ENCODE measurements at places on chromosomes 2 and 18.

GRCh38 chr18:45874491-45875184 lies 49.2 kb downstream of the SIGLEC15 start:
- DNase-seq = no peak

GRCh38 chr2:213232649-213233437 lies 51.4 kb upstream of the SPAG16 start:
- DNase-seq = no peak

GRCh38 chr2:191622374-191623320 lies 55.3 kb upstream of the NABP1 start:
- no peak for DNase-seq

GRCh38 chr18:77337604-77338003 lies 88.0 kb downstream of the GALR1 start:
- no peak for DNase-seq

DNA sequence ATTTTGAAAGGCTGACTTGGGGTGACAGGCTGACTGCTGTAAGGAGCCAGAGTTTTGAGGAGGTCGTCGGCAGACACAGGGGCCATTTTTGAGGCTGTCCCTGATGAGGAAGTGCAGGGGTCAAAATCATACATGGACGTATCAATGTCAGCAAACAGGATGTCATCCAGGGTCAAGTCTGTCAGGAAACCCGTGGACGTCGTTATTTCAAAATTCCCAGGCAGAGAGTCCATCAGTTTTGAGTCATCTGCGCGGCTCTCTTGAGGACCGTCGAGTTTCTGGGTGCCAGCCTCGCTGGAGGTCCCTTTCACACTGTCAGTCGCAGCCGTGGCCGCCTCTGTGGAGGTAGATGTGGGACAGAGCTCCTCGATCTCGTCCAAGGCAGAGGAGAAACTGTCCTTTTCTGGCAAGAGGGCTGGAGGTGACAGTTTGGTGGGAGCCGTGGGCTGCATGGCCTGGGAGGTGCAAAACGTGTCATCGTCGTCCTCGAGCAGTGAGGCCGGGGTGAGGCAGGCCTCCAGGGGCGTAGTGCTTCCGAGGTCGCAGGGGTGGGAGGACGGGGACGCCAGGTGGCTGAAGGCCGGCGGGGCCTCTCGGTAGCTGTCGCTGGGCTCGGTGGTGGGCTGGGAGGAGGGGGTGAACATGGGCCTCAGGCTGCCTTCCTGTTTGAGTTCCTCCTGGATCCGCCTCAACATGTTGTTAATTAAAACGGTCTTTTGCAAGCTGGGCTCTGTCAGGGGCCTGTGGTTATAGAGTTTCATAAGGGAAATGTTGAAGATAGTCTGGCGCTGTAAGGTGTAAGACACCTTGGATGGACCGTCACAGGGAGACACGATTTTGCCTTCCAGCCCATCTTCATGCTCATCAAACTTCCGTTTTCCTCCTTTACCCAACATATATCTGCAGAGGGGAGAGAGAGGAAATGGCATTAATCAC lies 17.5 kb downstream of the SERTAD2 start:
- DNase-seq = no peak

GRCh38 chr2:208529796-208530195 lies 123.2 kb downstream of the PTH2R start:
- no peak for DNase-seq

DNA sequence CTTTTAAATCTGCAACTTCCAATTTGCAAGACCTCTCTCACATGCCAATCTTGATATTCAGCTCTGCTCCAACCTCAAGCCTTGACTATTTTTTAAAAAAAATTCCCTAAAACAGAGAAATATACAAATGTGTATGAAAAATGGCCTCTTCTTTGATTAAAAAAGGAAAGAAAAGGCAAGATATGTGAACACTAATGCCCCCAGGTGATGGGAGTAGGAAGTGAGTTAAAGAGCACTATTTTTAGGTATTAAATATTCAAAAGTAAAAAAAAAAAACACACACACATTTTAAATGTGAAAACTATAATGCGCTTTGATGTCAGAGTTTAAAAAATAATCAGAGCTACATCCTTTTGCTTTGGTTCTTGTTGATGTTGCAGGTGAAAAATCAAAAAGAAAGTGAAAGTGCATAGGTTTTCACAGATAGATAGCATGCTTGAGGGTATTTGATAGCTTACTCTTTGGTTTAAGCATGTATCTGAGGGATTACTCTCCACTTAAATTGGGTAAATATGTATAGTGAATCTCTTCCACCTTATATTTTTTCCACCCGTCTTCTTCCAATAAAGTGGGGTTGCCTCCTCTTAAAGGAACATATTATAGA lies 406.0 kb upstream of the POU3F3 start:
- no peak for DNase-seq

GRCh38 chr2:120343100-120343432 lies 2.9 kb upstream of the INHBB start:
- no peak for DNase-seq

DNA sequence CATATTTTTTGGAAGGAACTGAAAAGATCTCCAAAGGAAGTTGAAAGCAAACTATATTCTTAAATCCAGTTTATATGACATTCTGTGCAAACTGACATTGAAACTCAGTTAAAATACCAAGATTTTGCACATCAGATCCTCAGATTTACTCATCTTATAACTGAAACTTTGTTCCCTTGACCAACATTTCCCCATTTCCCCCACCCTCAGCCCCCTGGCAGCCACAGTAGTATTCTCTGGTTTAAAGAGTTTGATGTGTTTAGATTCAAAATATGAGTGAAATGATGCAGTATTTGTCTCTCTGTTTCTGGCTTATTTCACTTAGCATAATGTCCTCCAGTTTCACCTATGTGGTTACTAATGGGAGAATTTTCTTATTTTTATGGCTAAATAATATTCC lies 99.2 kb upstream of the ITGA4 start:
- no peak for DNase-seq

GRCh38 chr2:150426724-150427123 lies 60.7 kb downstream of the RND3 start:
- DNase-seq = no peak

DNA sequence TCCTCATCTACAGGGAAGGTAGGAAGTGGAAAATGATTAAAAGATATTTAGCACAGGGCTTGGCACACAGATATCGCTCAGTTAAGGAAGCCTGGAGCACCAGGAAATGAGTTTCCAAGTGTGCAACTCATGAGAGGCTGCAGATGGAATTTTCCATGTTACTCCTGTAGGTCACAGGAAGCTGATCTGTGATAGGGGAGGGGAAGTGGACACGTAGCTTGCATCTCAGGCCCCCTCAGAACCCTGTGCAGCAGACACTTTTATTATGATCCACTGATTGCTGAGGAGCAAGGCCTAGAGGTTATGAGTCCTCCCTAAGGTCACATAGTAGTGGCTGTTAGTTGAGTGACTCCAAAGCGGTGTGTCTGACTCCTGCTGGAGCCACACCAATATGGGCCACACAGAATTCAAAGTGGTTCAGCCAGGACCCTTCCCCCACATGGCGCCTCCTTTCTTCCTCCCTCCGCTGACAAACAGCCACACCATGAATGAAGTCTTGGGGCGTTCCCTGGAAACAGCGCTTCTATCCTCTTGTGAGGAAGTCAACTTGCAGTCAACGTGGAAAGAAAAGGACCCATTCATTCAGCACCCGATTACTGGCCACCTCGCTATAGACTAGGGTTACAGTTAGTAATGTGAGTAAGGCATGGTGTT lies 21.5 kb downstream of the DYSF start:
- no peak for DNase-seq

DNA sequence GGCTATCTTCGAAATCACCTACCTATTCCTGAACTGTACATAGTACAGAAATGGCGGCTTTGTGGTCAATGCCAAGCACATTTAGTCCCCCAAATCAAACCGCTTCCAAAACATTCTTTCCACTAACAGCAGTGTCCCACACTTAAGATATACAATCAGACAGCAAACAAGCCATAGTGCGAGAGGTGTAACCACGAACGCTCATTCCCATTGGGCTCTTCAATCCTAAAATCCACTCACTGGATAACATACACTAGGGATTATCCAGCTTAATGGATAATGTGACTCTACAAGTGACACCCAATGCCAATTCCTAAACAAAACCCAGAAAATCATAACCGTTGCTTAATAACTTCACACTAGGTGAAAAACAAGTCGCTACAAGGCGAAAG lies 2.0 kb downstream of the XPO1 start:
- DNase-seq = no peak

GRCh38 chr2:144261966-144262365 lies 258.0 kb downstream of the ZEB2 start:
- no peak for DNase-seq

GRCh38 chr2:214035091-214035852 lies 375.6 kb upstream of the VWC2L start:
- DNase-seq = no peak

GRCh38 chr2:241041589-241042158 lies 43.3 kb downstream of the SNED1 start:
- DNase-seq = no peak

GRCh38 chr2:66729416-66730330 lies 294.7 kb downstream of the MEIS1 start:
- no peak for DNase-seq

DNA sequence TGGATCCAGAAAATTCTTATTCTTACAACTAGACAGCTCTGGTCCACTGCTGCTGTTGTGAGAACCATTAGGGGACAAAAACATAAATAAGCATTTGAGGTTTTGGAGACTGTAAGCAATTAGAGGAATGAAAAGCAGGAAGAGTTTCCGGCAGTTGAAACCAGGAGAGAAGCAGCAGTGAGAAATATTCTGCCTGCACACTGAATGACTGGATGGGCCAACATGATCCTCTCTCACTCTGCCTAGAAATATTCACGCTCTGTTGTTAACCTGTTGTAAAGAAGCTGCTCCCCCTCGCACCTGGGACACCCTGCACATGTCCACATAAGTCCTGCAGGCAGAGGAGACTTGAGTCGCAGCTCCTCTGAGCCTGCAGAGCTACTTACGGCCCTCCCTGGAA lies 60.4 kb upstream of the RNF152 start:
- DNase-seq = no peak

DNA sequence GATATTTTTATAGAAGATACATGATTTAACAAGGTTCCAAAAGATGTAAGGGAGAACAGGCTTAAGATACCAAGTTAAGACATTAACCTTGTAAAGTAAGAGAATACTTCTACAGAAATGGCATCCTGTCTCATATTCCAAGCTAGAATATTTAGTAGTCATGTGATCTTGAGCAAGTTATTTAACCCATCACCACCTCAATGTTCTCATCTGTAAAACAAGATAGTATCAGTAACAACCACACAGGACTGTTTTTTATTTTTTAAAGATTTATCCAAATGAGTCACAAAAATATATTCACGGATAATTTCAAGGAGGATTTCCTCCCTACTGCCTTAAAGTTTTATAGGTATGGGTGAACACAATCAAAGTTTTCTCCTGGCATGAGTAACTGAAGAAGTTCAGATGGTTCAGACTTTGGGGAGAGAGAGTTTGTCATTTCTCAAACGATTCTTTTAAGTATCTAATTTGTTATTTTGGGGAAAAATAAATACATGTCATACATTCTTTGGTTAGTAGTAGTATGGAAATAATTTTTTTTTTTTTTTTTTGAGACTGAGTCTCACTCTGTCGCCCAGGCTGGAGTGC lies 25.9 kb downstream of the ROCK1 start:
- DNase-seq = no peak

DNA sequence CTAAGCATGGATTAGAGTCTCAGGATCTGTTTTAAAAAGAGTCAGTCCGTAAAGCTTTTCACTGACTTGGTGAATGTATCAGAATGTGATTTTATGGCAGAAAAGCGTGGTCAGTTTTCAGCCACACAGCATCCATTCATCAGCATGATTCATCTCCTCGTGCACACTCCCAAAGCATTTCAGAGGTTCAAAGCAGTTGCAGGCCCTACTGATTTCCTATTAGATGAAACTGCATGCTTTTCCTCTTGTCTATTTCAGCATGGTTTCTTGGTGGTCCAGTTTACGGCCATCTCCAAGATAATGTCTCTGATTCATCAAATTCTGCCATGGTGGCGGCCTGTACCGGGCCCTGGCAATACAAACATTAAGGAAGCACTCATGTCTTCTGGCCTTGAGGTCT lies 4.8 kb upstream of the PARD6G start:
- no peak for DNase-seq

DNA sequence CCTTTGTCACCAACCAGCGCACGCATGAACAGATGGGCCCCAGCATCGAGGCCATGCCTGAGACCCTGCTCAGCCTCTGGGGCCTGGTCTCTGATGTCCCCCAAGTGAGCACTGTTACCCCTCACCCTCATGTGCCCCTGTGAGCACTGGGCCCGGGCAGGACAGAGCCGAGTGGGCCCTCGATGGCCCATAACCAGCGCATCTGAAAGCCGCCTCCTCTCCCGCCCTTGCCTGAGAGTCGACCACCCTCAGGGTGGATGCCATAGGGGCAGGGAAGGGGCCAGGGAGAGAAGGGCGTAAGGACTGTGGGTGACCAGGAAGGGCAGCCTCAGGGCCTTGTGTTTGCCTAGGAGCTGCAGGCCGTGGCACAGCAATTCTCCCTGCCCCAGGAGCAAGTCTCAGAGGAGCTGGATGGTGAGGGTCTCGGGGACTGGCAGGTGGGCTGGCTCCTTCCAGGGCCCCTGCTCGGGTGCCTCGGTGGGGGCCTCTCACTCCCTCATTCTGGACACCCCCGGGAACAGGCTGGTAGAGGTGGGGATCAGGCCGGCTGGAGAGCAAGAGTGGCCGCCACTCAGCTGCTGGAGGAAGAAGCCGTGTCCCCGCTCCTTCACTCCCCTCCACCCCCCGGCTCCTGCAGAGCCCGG lies 2.1 kb downstream of the PROM2 start:
- no peak for DNase-seq

DNA sequence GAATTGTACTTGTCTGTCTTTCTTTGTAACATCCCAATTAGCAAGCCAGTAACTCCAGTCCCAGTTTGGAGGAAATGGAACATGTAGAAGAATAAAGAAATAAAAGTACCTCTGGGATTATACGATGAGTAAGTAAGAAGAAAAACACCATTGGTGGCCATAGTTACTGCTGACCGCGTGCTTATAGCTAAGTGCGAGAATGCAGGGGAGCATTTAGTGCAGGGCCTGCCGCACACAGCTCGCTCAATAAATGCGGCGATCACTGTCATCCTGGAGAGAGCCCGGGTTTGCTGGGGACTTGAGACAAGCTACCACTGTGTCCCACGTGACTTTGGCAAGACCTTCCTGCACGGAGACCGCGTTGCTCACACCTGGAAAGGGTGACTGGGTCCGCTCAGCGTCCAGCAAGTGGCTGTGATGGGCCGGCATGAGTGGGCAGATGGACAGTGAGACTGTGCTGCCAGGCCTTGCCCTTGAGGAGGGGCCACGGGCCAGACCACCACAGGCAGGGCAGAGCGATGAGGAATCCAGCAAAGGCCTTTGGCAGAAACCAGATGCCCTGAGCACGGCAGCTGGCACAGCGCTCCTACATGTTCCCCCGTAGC lies 54.8 kb downstream of the ADI1 start:
- DNase-seq = no peak

DNA sequence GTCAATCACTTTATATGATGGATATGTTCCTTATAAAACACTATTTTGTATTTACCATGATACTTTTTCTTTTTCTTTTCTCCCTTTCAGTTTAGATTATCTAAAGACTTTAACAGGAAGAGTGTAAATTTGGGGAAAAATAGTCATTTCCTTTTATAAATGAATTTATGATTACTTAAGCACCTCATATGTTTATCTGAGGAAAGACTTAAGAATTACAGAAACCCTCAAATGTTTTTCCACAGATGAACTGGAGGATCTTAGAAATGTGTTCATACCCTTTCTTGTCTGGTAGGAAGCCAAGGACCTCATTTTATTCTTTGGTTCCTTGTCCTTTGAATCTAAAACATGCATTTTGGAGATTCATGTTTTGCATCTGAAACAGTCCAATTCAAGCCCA lies 36.7 kb downstream of the MAPRE2 start:
- no peak for DNase-seq
